ENCODE measurements at places on chromosomes 4 and X.

DNA sequence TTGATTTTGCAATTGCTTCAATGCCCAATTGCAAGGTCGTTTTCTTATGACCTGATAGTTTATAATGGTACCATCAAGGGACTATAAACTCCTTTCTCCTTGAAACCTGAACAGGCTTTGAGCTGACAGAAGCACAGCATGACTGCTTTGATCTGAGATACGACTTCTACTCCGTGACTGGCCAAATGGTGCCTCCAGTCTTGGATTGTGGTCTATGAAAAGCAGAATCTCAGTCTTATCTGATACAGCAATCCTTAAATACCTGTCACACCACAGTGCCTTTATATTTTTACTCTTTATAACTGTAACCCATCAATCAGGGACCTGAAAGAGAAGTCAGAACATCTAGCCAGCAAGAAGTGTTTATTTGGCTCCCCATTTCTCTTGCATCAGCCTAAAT, 93.1 kb downstream of the DOCK11 start:
- DNase-seq = no peak

DNA sequence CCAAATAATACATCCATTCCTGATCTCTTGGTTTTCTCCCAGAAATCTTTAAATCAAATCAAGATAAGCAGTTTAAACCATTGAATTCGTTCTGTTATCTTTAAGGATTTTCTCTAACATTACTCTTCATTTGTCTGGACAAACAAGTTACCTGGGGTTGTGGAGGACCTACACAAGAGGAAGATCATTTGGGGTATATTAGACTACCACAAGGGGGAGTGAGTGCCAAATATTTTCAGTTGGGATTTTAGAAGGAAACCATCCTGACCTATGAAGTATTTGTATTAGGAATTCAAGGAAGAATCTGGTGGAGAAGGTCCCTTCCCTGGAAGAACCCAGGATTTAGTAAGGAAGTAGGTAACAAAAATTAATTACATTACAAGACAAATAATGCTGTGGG, 12.0 kb upstream of the DCHS2 start:
- no peak for DNase-seq

GRCh38 chrX:13367950-13368349, 48.1 kb upstream of the ATXN3L start:
- DNase-seq = no peak

GRCh38 chr4:5082376-5082775, 31.1 kb downstream of the STK32B start:
- no peak for DNase-seq

DNA sequence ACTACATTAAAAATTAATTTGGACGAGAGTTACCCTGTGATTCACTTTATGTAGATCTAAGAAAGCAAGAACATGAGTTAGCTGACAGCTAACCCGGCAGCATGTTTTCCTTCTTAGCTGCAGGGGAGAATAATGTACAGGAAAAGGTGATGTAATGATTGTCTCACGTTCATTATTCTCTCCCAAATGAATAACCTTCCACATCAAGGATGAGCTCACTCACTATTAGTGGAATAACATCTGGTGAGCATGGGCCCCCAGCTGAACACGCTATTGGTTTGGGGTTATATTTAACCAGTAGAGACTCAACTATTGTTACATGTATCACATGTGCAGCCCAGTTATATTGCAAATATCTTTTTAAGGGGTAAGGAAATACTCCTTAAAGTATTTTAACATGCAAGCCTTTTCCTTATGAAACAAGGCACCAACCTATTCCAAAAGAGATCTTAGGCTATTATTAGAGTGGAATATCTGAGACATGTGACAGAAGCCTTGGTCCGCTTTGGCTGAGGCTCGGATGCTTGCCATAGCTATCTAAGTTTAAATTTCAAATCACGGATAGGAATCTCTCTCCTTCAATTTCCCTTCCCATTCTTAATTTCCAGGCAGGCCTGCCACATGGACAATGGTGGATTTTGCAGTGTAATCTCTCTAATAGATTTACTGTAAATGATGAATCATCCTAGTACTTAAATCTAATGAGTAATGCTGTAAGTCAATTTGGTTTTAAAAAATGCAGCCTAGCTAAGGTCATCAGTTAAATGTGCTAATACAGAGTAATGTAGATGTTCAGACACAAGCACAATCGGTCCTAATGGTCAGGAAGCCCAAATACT, 99.0 kb upstream of the OTUD4 start:
- DNase-seq = no peak

GRCh38 chrX:136582624-136583023, 50.6 kb downstream of the VGLL1 start:
- no peak for DNase-seq

GRCh38 chr4:183986971-183987946, 82.2 kb downstream of the STOX2 start:
- no peak for DNase-seq

DNA sequence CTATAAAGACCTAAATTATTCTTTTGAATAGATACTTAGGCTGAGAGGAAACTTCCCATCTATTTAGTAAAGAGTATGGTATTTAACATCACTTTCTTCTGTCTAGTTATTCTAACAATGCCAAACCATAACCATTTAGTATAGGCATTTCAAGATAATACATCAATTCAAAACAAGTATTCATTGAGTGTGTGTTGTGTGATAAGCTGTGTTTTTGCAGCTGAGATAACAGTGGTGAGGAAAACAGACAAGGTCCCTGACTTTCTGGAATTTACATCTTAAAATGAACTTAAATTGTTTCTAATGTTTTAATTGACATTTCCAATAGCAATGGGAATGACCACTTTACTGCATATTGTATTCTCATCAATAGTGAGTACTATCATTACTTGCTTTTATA, 22.4 kb upstream of the TSPAN5 start:
- DNase-seq = no peak

- no peak for DNase-seq
These were observed 1.2 kb upstream of the NEUROG2 start for GRCh38 chr4:112517067-112517634.

GRCh38 chr4:91598696-91599095, 705.1 kb upstream of the GRID2 start:
- no peak for DNase-seq

- no peak for DNase-seq
These were observed 20.2 kb upstream of the RRAGB start for GRCh38 chrX:55697381-55697780.

DNA sequence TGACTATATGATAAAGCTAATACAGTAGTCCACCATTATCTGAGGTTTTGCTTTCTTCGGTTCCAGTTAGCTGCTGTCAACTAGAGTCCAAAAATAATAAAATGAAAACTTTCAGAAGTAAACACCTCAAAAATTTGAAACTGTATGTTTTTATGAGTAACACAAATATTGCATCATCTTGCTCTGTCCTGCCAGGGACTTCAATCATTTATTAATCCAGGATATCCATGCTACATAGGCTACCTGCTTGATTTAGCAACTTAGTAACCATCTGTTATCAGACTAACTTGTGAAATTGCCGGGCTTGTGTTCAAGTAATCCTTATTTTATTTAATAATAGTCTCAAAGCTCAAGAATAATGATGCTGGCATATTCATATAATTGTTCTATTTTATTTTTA, 1537.8 kb upstream of the PABPC4L start:
- DNase-seq = no peak

DNA sequence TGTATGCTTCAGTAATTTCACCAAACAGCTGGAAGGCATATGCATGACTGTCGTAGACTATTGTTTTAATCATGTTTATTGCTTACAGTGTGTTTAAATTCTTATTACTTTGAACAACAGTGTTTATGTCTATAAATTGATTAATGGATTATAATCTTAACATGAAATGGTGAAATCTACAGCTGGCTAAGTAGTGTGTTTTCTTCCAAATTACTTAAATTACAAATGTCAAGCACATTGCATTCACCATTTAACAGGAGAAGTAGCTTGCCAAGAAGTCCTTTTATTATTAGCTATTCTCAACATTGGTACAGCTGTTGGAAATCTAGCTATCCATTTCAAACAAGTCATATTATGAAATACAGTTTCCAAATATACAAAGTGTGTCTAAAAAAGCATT, 849.3 kb upstream of the PCDH10 start:
- peak; percentile 31 for DNase-seq

DNA sequence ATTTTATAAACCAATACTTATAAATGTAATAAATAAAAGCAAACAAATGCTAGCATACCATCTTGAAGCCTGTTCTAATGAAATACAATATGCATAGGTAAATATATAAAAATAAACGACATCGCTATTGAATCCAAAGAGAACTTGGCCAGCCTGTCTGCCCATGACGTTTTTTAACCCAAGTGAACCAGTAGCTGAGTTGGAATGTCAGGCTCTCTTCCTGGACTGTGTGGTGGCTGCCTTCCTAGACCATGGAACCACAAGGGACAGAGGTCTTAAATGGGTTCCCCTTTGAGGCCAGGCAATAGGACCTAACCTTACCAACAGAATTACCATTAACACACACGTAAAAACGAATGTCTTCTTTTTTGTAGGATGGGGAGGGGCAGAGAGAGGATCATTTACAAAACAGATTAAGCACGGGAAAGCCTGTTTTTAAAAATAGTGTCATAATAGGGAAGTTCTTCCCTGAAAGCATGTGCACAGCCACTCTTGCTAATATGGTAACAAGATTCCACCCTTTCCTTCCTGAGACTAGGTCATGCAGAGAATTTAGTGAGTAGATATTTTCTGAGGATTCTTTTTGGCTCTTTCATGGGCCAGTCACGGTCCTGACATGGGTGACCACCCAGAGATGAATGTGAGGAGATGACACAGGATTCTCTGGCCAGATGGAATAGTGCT, 69.4 kb upstream of the ACSL1 start:
- no peak for DNase-seq

DNA sequence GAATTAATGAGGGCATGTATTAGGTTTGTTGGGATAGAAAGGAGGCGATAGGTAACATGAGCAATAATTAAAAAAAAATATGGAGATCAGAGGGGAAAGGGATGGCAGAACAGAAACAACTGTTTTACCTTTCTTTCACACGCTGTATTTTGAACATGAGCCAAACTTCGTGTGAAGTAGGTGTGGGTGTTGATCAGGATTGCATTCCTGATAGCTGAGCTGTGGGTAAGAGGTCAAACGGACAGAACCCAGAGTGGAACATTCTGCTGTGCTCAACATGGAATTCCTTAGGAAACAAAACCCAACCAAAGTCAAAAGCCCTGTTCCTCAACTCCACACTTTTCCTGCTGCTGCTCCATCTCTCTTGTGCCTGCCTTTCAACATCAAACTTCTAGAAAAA, 162.5 kb upstream of the CASK start:
- DNase-seq = no peak

DNA sequence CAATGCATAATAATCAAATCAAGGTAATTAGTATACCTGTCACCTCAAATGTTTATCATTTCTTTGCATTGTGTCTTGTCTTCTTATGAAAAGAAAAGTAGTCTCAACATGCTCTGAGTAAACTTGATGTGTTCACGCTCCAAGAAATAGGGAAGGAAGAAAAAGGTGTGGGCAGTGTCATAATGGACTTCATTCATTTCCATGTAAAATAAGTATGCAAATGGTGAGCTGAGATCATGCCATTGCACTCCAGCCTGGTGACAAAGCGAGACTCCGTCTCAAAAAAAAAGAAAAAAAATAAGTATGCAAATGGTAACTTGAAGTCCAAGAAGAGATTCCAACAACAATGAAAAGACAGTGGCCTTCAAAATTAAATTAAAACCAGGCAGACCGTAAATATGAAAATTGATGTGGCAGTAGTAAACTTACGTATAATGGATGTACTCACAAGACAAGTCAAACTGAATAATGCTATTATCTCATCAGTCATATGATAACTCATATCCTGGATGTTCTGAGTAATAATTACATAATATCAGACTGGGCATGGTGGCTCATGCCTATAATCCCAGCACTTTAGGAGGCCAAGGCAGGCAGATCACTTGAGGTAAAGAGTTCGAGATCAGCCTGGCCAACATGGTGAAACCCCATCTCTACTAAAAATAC, 6.0 kb upstream of the CWH43 start:
- no peak for DNase-seq

DNA sequence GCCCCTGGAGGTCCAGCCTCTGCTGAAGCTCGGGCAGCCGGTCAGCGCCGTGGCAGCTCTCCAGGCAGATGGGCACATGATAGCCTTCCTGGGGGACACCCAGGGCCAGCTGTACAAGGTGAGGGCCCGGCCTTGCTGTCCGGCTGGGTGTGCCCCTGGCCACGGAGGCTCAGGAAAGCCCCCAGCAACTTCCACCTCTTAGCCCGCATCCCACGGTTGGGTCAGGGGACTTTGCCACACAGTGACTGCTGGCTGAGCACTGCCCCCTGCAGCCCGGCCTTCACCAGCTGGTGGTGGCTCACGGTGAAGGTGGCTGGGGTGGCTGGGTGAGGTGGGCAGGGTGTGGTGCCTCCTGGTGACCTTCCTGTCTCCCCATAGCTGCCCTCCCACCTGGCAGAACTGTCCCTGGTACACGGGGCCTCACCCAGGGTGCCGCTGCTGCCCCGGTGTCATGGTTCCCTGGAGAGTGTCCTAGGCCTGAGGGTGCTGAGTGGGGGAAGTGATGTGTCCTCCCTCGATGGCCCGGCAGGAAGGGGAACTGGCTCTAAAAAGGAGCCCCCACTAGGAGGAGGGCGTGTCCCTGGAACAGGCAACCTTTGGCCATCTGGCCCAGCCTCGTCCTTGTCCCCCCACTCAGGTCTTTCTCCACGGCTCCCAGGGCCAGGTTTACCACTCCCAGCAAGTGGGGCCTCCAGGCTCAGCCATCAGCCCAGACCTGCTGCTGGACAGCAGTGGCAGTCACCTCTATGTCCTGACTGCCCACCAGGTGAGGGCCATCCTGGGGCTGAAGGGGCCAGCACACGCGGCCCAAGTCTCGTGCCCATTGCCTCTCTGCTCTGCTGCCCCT, 4.5 kb downstream of the PLXNB3 start:
- DNase-seq = no peak

- DNase-seq = no peak
These were observed 126.9 kb upstream of the VEGFC start for GRCh38 chr4:176919631-176920030.
